ENCODE measurements at places on chromosomes 5 and 9.
A peak's percentile ranks its signal among the peaks of the same experiment; 100 is the strongest.

DNA sequence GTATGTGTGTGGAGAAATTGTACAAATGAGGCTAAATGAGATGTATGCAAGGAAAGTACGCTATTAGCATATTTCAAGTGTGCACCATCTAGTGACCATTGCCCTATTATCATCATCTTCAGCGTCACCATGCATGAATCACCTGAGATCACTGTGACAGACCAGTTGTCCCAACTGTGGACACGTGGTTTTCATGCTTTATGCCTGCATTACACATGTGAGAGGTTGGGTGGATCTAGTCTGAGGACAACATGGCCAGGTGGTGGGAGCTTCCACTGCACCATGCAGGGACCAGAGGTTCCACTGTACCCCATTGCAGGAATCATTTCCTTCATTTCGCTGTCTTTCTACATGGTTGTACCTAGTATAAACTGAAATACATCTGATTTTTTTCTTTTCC, 329.8 kb downstream of the SLIT3 start:
- no peak for DNase-seq

DNA sequence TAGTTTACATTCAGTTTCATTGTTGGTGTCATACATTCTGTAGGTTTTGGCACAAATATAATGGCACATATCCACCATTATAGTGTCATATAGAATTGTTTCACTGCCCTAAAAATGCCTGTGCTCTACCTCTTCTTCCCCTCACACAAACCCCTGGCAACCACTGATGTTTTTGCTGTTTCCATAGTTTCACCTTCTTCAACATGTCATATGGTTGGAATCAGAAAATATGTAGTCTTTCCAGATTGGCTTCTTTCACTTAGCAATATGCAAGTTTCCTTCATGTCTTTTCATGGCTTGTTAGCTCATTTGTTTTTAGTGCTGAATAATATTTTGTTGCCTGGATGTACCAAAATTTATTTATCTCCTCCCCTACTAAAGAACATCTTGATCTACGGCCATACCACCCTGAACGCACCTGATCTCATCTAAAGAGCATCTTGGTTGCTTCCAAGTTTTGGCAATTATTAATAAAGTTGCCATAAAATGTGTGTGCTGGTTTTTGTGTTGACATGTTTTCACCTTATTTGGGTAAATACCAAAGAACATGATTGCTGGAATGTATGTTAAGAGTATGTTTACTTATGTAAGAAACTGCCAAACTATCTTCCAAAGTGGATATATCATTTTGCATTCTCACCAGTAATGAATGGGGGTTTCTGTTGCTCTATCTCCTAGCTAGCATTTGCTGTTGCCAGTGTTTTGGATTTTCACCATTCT, 17.0 kb upstream of the CDK20 start:
- no peak for DNase-seq

- DNase-seq: no peak
These were observed 53.1 kb downstream of the NDUFS4 start for GRCh38 chr5:53613536-53613935.

- DNase-seq: no peak
These were observed 478.6 kb downstream of the KIF4B start for GRCh38 chr5:155492191-155492590.

- no peak for DNase-seq
These were observed 55.1 kb downstream of the NUP214 start for GRCh38 chr9:131180454-131180853.

DNA sequence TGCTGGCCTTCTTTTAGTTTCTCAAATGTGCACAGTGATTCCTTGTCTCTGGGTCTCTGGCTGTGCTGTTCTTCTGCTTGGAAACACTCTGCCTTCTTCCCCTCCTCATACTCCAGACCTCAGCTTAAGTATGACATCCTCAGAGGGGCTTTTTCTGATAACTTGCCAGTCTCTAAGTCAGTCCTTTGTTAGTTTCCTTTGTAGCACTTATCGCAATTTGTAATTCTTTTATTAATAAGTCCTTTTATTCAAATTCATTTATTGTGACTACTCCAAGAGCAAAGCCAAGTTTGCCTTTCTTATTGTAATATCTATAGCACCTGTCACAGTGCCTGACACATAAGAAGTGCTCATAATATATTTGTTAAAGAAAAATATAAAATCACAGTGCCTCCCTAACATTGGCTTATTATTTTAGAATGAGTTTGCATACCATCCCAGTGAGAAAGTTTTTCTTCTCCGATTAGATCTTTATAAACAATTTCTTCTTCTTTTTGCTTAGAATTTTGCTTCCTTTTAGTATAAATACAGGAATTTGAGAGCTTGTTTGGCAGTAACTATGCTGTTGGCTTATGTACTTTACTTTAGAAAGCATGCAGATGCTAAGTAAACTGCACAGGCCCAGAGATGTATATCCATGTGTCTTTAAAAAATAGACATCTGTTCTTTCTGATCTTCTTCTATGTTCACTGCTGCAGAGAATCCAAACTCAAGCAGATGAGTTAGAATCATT, 198.0 kb downstream of the GAS1 start:
- DNase-seq: no peak

GRCh38 chr5:150249744-150250143, 39.8 kb downstream of the CAMK2A start:
- DNase-seq: no peak

DNA sequence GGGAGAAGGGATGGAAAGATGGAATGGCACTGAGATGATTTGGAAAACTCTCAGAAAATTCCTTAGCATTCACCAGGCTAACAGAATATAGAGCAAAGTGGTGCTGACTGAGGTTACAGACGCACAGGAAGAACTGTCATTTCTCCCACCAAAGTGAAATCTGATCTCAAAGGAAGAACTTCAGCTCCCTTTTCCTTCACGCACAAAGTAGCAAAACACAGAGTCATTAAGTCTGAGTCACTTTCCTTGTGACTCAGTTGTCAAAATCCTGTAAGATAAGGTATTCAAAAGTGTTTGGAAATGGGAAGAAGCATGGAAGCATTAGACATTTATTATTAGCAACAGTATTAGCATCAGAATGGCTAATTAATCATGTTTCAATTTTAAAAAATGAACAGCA, 11.7 kb downstream of the MPDZ start:
- no peak for DNase-seq

GRCh38 chr9:137168904-137169856, 671 bp downstream of the LRRC26 start:
- peak; percentile 54 for DNase-seq

DNA sequence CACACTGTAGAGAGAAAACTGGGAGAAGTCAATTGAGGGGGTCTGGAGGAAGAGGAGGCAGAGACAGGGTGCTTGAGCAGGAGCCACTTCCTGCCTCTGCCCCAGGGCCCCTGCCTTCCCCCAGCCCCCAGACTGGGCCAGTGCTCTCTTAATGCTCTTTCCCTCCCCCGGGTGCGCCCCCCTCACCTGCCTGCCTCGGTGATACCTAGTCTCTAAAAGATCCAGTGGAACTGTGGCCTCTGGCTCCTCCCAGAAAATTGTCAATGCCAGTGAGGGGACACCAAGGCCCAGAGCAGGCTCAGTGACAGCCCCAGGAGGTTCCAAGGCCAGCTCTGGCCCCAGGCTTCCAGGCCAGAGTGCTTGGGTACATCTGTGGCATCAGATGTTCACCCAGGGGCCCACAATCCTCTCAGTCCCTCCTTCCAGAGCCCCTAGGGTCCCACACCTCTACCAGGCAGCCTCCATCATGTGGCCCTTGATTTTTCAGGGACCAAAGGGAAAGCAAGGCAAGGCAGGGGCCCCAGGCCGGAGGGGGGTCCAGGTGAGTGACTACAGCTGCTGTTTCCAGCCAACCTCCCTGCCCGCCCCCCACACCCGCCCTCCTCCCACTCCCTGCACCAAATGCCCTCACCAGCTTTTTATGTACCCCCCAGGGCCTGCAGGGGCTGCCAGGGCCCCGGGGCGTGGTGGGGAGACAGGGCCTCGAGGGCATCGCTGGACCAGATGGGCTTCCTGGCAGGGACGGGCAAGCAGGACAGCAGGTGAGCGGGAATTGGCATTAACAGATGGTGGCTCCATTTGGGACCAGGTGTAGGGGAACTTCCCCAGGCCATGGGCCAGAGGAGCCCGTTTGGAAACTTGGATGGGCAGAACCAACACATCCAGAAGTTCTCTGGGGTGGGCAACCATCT, 33.1 kb upstream of the ORM1 start:
- DNase-seq: no peak

DNA sequence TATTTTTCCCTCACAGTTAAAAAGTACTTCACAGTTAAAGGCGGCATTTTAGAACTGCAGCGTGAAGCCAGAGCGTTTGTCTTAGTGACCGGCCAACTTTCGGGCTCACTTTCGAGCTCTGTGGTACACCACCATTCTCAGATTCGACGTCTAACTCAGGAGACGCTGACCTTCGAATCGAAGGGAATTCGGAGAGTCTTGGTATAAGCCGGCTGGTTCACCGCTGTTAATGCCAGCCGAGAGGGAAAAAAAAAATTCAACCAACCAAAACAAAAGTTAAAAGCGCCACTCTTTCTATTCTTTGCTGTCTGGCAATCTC, 544 bp upstream of the SNX24 start:
- no peak for DNase-seq

DNA sequence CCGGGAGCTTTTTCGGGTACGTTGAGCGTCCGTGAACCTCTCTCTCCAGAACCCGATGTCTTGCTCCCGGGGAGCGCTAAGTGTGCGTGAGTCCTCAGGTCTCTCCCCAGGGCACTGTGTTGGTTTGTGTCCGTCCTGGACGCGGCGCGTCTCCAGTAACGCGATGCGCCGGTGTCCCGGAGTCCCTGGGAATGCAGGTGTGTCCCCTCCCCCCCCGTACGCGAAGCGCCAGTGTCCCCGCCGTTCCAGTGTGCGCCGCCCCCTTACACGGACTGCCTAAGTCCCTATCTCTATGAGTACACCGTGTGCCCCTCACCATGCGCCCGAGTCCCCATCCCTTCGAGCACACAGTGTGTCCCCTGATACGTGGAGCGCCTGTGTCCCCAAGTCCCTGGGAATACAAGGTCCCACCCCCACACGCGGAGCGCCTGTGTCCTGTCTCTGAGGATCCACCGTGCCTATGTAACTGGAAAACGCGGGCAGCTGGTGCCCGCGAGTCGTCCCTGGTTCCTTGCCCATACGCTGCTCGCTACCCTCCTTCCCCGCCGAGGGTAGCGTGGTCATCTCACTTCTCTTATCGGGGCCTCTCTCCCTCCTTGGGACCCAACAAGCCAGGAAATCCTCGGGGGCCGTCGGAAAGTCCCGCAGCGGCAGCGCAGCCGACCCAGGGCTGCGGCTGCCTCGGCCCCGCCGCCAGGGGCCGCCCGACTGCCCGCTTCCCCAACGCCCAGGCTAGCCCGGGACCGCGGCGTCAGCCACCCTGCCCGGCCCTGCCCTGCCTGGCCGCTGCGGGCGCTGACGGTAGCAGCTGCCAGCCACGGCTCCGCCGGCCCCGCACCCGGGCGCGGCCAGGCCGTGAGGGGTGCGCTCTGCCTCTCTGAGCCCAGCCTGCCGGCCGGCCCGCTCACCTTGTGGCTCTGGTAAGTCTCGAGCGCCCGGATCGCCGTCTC, 709 bp downstream of the ELL2 start:
- peak; percentile 85 for DNase-seq

DNA sequence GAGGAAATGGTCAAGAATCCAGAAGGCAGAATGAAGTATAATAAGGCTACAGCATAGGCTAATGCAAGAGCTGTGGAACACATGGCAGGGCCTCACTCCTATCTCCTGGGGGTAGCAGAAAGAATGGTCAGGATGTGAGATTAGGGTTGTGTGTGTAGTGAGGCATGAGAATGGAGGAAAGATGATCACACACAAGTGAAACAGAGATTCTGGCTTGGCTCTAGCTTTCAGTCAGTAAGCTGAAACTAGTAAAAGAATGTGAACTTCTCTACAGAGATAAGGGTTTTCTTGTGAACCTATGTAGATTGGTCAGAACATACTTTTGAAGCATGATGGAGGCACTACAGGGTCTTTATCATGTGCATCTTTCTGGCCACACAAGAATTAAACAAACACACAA, 298.8 kb downstream of the ASTN2 start:
- no peak for DNase-seq

DNA sequence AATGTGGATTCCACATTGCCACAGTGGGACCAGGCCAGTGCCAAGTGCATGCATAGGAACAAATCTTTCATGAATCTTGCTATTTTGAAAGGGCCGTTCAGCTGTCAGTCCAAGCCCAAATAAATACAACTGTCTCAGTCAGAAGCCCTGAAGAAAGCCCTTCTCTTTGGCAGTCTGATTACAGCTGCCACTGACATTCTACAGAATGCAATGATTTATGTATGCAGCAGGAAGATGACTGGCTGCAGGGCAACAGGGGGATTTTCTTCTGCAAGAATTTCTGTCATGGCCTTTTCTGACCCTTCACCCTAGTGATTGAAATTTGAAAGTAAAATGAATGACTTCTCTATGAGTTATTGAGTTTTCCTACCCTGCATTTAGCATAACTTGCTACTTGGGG, 86.7 kb upstream of the FER start:
- DNase-seq: no peak

GRCh38 chr5:132095424-132095972, 21.9 kb downstream of the CSF2 start:
- no peak for DNase-seq

GRCh38 chr5:90054612-90055011, 354.9 kb downstream of the CETN3 start:
- DNase-seq: no peak

- DNase-seq: no peak
These were observed 1.4 kb downstream of the TJP2 start for GRCh38 chr9:69175486-69175885.

- DNase-seq: no peak
These were observed 207.2 kb downstream of the ENC1 start for GRCh38 chr5:74433255-74433895.
